Stimulated activated CD4-positive, alpha-beta T cell treated with anti-CD3 and anti-CD28 coated beads, Interleukin-15, amount 100 ng/mL, for 1 hour (primary cell): ENCODE measurements at places on chromosomes 7 and 10.

DNA sequence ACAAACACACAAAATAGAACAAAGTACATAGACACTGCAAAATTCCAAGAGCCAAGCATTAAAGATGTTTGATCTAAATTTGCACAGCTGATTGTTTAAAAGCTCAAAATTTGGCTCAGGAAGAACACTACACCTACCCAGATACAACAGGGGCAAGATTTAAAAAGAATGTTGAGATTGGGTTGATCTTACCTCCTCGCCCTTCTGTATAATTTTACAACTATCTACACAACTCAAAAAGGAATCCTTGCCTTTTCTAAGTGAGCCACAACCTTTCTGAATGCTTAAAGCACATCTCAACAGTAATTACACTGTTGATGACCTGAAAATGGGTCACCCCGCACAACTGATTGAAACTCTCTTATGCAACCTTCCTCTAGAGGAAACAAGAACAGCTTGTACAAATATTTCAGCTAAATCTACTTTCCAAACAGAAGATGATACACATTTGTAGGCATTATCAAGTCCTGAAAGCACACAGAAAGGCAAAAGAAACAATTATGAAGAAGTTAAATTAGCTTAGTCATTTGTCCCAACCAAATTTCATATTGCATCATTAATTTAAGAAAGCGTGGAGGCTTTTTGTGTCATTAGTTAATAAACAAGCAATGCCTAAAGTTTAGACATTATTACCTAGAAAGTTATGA is 75.5 kb downstream of the UBE2H start:
- DNase-seq: no peak

- DNase-seq: no peak
These were observed 27.4 kb downstream of the GTF2I start for GRCh38 chr7:74684921-74685320.

DNA sequence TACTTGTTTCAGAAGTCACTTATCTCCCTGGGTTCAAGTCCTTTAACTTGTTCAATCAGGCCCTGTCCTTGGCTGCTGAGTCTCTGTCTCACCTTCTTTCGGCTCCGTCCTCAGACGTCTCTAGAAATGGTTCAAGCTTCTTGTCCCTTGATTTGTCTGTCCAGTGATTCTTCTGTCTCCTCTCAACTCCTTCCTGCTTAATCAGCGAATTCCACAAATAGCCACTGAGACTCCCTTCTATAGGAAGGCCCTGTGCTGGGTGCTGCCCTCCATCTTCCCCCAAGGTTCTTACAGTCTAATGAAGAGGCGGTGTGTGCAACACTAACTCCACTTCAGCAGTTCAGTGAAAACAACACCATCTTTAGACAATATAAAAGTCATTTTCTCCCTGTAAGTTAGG is 12.7 kb downstream of the FAM241B start:
- no peak for DNase-seq

GRCh38 chr7:18216270-18216669 is 188.6 kb upstream of the PRPS1L1 start:
- no peak for DNase-seq

GRCh38 chr10:2839081-2839725 is 228.1 kb upstream of the PFKP start:
- DNase-seq: peak; percentile 18

DNA sequence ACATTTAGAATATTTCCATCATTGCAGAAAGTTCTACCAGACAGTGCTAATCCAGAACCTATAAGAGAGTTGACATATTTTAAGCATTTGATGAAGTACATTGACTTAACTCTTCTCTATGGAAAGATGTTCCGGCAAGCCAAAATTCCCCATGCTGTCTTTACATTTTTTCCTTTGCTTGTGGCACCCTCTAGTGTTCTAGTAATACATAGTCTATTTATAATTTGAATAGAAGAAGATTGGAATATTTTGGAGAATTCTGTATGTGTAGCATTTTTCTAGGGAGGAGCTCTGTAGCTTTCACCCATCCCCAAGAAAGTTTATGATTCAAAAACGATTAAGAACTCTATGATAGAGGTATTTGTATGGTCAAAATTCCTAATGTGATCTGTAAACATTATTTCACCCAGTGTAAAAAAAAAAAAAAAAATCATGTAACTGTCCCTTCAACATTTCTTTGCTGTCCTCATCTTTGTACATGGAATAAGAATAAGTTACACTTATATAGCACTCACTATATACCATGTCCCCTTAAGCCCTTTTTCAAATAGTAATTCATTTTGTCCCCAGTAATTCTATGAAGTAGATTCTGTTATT is 33.2 kb downstream of the NRF1 start:
- DNase-seq: no peak

DNA sequence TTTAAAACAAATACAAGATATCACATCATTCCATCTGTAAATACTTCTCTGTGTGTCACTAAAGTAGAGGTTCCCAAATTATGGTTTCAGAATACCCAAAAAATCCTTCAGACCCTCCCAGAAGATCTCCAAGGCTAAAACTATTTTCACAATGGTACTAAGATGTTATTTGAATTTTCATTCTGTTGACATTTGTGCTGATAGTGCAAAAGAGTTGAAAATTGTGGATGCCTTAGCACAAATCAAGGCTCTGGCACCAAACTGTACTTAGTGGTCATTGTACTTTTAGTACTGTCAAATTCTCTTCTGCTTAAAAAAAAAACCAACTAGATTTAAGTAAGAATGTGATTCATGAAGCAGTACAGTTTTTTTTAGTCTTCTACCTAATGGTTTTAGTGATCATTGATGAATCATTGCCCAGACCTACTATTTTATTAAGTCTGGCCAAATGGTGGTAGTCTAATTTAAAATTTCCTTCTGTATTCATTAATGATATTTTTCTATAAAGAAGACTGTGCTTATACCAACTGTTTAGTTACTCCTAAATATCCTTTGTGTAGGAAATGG is 50.5 kb downstream of the TPST1 start:
- no peak for DNase-seq
